ENCODE measurements at places on chromosomes 12 and 14.
A peak's percentile ranks its signal among the peaks of the same experiment; 100 is the strongest.

DNA sequence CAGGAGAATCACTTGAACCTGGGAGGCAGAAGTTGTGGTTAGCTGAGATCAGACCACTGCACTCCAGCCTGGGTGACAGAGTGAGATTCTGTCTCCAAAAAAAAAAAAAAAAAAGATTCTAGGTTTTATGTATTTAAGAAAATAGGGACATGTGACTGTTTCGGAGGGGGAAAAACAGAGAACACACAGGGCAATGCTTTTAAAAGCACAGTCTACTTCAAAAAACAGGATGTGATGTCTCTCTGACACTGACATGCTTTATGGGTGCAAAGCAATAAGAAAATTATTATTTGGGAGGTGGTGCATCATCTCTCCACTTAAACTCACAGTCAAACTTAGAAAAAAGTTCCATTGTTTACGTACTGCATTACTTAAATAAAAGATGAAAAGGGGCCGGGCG lies 28.7 kb downstream of the CLIP1 start:
- no peak for DNase-seq

GRCh38 chr12:7112041-7112440 lies 3.0 kb upstream of the C1RL start:
- DNase-seq: no peak

GRCh38 chr14:69992564-69992963 lies 113.3 kb downstream of the SMOC1 start:
- DNase-seq: no peak

DNA sequence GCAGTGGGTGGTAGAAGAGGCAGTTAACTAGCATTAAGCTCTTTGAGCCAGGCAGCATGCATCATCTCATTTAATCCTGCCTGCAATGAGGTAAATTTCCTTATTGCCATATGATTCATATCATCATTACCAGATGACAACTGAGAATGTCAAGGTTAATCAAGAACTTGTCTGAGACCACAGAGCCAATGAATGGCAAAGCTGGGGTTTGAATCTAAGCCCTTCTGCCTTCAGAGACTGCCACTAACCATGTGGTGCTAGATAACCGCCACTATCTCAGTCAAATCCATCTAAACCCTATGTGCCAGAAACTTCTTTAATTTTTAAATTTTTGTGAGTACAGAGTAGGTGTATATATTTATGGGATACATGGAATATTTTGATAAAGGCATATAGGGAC lies 77.8 kb upstream of the GRIP1 start:
- DNase-seq: no peak

GRCh38 chr14:24430143-24430681 lies 458 bp downstream of the KHNYN start:
- DNase-seq: peak; percentile 93

DNA sequence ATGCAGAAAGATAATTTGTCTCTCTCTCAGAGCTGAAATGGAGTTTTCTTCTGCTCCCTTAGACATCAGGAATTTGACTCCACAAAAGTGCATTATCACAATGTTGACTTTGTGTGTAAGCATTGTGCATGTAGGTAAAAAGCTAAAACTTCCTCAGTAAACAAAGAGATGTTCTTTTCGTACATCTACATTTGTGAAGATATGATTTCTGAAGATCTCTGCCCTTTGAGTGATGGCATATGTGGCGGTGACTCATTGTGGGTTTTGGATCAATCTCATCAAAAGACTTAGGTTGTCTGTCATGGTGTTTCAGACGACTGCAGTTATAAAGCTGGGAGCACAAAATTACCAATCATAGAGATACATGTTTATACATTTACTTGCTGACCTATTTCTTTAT lies 411.4 kb upstream of the LMO3 start:
- DNase-seq: no peak

DNA sequence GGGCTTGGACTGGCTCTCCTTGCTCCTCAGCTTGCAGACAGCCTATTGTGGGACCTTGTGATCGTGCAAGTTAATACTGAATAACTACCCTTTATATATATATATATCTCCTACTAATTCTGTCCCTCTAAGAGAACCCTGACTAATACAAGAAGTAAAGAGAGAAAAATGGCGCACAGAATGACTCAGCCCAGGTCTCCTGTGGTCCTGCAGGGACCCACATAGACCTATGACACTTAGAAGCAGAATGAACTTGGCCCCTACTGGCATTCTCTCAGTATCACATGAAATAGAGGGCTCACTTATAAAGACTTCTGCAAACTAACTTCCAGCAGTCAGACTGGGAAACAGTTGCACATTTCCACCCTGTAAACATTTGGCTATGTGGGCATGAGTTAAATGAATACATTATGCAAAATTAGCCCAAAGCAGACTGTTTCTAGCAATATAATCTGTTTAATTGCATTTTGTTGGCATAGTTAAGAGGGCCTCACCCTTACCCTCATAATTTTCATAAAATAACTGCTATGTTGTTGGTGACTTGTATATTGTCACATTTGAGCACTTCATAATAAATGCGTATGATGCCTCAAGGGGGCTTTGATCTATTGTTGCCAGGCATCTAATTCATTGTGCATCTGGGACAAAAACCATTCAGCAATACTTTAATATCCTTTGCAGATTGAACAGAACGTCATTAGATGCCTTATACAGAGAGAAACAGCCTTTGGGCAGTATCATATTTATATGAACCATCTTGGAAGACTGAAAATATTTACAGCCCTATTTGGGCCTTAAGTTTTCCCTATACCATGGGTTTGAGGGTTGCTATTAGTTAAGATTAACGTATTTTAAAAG lies 349.7 kb upstream of the DIO2 start:
- DNase-seq: no peak

GRCh38 chr12:124823272-124823970 lies 40.2 kb downstream of the SCARB1 start:
- no peak for DNase-seq

- no peak for DNase-seq
These were observed 7.8 kb downstream of the NT5DC3 start for GRCh38 chr12:103833095-103833775.

GRCh38 chr12:58804749-58805148 lies 115.6 kb downstream of the LRIG3 start:
- peak; percentile 1 for DNase-seq

DNA sequence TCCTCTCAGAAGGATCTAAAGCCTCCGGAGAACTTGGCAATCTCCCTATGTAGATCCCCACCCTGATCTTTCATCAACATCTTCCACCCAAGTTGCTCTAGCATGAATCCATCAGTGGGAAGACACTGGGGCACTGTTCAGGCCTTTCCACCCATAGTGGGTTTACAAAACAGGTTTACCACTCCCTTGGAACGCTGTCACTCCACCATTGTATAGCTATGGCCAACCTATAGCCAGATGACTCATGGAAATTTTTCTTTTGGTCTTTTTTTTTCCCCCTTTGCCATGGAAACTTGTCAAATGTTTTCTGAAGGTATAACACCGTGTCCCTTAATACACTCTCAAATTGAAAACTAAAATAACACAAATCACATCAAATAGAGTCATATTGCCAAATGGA lies 10.8 kb upstream of the HSPB8 start:
- DNase-seq: no peak

Measured in SK-N-SH (cell line).